ENCODE measurements at places on chromosomes 2 and 18.

DNA sequence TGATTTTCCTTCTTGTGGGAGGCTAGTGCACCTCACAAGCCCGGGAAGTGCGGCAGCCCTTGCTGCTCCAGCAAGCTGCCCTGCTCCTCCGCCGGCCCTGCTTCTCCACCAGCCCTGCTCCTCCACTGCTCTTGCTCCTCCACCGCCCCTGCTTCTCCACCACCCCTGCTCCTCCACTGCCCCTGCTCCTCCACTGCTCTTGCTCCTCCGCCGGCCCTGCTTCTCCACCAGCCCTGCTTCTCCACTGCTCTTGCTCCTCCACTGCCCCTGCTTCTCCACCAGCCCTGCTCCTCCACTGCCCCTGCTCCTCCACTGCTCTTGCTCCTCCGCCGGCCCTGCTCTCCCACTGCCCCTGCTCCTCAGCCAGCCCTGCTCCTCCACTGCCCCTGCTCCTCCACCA, 95.6 kb downstream of the NDUFA10 start:
- H3K4me1 ChIP-seq: peaks cover 31% of the 10 kb centered on the region
- peaks cover 14% of the 10 kb centered on the region for H3K27me3 ChIP-seq
- H3K27ac ChIP-seq: no peak overlapping the region
- H3K4me3 ChIP-seq: no peak overlapping the region

DNA sequence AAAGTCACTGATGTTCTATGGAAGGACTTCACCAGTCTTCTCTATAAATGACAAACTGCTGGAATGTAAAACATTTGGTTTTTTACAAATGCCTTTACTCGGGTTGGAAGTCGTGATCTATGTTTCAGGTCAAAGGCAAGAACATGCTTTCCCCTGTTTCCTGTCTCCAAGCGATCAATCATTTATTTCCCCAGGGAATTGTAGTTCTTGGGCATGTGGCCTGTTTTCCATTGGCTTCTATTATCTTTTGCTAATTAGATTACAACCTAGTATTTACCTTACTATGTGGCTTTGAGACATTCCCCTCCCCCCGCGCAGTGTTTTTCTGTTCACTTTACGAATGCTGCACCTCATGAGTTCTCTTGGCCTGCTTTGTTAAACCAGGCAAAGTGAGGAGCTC, 684.2 kb downstream of the EPHA4 start:
- DNase-seq: no peak
- no peaks in the 10 kb centered on the region for H3K27me3 ChIP-seq
- no peak overlapping the region for H3K27ac ChIP-seq
- no peak overlapping the region for H3K4me3 ChIP-seq
- no peaks in the 10 kb centered on the region for H3K4me1 ChIP-seq
- H3K36me3 ChIP-seq: no peaks in the 10 kb centered on the region

GRCh38 chr2:9543557-9543956, 12.1 kb downstream of the ADAM17 start:
- no peak overlapping the region for H3K4me3 ChIP-seq
- DNase-seq: peak; percentile 27
- no peaks in the 10 kb centered on the region for H3K27me3 ChIP-seq
- H3K4me1 ChIP-seq: peaks cover 38% of the 10 kb centered on the region

- H3K4me1 ChIP-seq: peaks cover 5% of the 10 kb centered on the region
- peaks cover 26% of the 10 kb centered on the region for H3K27me3 ChIP-seq
These were observed 189.6 kb upstream of the SP5 start for GRCh38 chr2:170525566-170525900.

DNA sequence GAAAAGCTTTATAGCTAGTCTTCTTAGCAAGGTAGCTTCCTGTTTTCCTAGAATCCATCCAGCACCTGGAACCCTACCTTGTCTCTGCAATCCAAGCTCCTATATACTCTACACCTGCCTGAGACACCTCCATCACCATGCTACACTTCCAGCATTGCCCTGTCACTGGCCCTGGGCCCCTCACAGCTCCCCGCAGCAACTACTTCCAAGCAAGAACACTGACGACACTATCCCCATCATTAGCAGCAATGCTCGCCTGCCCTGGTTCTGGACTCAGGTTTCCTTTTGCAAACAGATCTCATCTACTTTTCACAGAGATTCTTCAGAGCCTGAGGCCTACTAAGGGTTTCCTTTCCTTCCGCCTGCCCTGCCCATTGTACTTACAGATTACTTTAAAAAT, 121.1 kb downstream of the DTNB start:
- no peak overlapping the region for H3K27ac ChIP-seq
- H3K27me3 ChIP-seq: no peaks in the 10 kb centered on the region
- H3K36me3 ChIP-seq: peaks cover 6% of the 10 kb centered on the region

GRCh38 chr2:231384109-231384435, 11.4 kb upstream of the B3GNT7 start:
- peaks cover 25% of the 10 kb centered on the region for H3K27me3 ChIP-seq
- H3K4me3 ChIP-seq: no peak overlapping the region
- no peak overlapping the region for H3K27ac ChIP-seq
- no peaks in the 10 kb centered on the region for H3K4me1 ChIP-seq
- DNase-seq: no peak
- H3K36me3 ChIP-seq: peaks cover 3% of the 10 kb centered on the region

- no peak for DNase-seq
- peak overlapping the region; percentile 12 for H3K27ac ChIP-seq
- H3K4me1 ChIP-seq: peaks cover 60% of the 10 kb centered on the region
- no peak overlapping the region for H3K4me3 ChIP-seq
- no peaks in the 10 kb centered on the region for H3K27me3 ChIP-seq
These were observed 149.3 kb downstream of the HAUS1 start for GRCh38 chr18:46253498-46253897.

DNA sequence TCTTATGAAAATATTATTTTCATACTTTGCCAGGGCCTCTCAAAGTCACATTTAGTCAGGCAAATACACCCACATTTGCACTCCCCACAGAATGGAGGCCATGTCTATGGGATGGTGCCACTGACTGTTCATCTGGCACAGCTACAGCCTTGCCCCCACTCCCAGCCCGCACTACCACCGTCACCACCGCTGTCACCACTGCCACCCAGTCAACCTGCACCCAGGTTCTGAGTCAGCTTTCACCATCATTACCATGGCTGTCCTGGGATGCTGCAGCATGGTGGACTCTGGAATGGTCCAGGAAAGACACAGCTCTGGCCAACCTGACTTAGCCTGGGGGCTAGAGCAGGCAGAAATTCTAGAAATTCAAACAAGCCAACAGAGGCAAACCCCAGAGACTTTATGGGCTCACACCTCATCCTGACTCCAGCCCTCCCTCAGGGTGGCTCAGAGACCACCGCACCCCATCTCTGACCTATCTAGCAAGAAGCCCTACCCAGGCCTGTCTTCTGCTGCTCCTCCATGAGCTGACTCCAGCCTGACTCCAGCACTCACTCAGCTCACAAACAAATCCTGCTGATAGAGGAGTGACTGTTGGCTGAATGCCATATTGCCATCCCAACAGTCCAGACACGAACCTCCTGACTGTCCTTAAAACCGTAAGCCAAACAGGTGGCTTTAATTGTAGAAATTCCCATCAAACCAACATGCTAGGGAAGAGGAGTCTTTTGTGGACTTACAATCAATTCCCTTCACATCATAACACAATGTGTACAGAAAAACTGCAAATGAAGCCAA, 28.0 kb downstream of the DNER start:
- H3K27ac ChIP-seq: no peak overlapping the region
- no peak overlapping the region for H3K4me3 ChIP-seq
- H3K36me3 ChIP-seq: no peaks in the 10 kb centered on the region
- DNase-seq: no peak
- H3K27me3 ChIP-seq: peaks cover 22% of the 10 kb centered on the region
- H3K4me1 ChIP-seq: no peaks in the 10 kb centered on the region

- H3K4me3 ChIP-seq: no peak overlapping the region
- H3K36me3 ChIP-seq: no peaks in the 10 kb centered on the region
- H3K27me3 ChIP-seq: peaks cover 11% of the 10 kb centered on the region
- H3K27ac ChIP-seq: no peak overlapping the region
These were observed 15.7 kb downstream of the GPR35 start for GRCh38 chr2:240640939-240641338.

DNA sequence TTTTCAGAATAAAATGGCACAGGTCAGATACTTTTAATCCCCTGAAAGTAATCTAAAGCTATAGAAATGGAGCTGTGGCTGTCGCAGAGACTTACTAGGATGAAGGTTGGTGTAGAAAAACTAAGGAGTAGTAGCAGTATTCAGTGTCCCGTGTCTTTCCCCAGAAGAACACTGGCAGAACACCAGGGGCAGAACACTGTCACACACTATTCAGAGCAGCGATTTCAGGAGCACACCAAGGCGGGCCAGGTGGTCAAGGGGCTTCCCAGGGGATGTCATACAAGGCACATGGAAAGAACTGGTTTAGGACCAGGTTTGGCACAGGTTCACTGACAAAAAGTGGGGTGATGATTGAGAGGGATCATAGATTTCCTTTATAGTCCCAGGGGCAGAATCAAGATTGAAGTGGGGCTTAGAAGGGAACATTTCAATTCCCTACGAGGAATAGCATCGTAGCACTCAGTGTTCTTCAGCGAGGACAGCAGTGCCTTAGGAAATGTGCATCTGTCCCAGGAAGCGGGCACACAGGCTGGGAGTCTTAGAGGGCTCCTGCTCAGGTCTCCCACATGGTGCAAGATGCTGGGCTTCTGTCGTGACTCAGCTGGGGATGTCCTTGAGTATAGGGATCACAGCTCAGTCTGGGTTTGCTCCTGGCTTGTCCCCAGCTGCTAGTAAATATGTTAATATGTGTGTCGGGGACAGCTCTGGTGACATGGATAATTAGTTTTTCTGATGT, 22.6 kb downstream of the BCL2L11 start:
- H3K27ac ChIP-seq: no peak overlapping the region
- H3K27me3 ChIP-seq: no peaks in the 10 kb centered on the region
- H3K4me1 ChIP-seq: peaks cover 14% of the 10 kb centered on the region
- no peak for DNase-seq
- H3K4me3 ChIP-seq: no peak overlapping the region
- peaks cover 30% of the 10 kb centered on the region for H3K36me3 ChIP-seq

- peaks cover 14% of the 10 kb centered on the region for H3K36me3 ChIP-seq
- H3K27ac ChIP-seq: no peak overlapping the region
- H3K27me3 ChIP-seq: peaks cover 67% of the 10 kb centered on the region
These were observed 9.3 kb downstream of the OTX1 start for GRCh38 chr2:63059793-63060471.

DNA sequence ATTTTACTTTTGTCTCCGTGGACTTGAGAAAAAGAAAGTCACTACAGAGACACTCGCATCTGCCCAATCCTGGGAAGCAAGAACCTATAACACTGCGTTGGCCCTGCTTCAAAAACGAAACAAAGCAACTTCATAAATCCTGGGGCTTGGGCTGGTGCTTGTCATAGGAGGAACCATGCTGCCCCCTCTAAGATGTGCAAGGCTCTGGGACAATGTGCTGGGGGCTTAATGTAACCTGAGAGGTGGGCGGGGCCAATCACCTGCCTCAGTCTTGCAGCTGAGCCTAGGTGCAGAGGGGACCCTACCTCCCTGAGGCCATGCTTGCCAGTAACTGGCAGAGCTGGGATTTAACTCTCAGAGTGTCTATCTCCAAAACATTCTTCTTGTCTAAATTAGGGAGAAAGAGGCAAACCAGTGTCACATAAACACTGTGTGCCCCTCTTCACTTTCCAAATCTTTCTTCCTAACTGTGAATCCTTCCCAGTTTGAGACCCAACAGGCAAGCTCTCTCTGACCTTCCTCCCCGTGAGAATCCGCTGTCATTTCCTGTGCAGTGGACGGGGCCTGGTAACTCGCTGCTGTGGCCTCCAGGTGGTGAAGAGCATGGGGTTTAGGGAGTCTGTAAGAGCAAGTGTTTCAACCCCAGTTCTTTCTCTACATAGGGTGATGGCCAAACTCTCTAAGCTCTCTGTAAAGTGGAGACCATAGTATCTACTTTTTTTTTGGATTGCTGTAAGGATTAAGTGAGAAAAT, 115.1 kb downstream of the ACKR3 start:
- H3K27me3 ChIP-seq: peaks cover 20% of the 10 kb centered on the region
- no peaks in the 10 kb centered on the region for H3K36me3 ChIP-seq
- H3K4me3 ChIP-seq: no peak overlapping the region
- DNase-seq: no peak
- no peak overlapping the region for H3K27ac ChIP-seq

- no peak overlapping the region for H3K4me3 ChIP-seq
- H3K27ac ChIP-seq: no peak overlapping the region
- H3K4me1 ChIP-seq: peaks cover 17% of the 10 kb centered on the region
- peaks cover 24% of the 10 kb centered on the region for H3K36me3 ChIP-seq
- DNase-seq: no peak
- no peaks in the 10 kb centered on the region for H3K27me3 ChIP-seq
These were observed 89.7 kb downstream of the BABAM2 start for GRCh38 chr2:27980242-27980641.

GRCh38 chr2:225379856-225380255, 19.7 kb upstream of the NYAP2 start:
- H3K27me3 ChIP-seq: no peaks in the 10 kb centered on the region
- H3K4me1 ChIP-seq: no peaks in the 10 kb centered on the region
- DNase-seq: no peak
- H3K36me3 ChIP-seq: no peaks in the 10 kb centered on the region

DNA sequence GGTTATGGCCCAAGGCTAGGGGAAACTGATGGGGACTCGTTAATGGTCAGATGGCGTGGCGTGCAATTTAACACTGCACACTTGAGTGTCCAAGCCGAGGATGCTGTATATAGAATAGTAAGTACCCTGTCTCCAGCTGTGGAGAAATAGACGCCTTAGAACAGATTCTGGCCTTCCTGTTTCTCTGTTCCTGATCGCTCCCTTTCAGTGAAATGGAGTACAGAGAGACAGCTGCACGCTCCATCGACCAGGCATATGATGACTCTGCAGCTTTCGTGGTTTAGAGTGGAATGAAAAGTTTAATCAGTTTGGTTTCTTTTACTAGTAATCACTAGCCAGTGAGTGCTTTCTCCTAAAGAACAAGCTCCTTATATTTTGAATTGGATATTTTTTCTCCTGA, 213.4 kb downstream of the NEDD4L start:
- H3K27ac ChIP-seq: no peak overlapping the region
- no peaks in the 10 kb centered on the region for H3K27me3 ChIP-seq
- H3K4me3 ChIP-seq: no peak overlapping the region
- DNase-seq: no peak

- peak overlapping the region; percentile 69 for H3K27ac ChIP-seq
- H3K4me1 ChIP-seq: peaks cover 30% of the 10 kb centered on the region
These were observed 76.8 kb downstream of the POLR1A start for GRCh38 chr2:86028766-86029381.

DNA sequence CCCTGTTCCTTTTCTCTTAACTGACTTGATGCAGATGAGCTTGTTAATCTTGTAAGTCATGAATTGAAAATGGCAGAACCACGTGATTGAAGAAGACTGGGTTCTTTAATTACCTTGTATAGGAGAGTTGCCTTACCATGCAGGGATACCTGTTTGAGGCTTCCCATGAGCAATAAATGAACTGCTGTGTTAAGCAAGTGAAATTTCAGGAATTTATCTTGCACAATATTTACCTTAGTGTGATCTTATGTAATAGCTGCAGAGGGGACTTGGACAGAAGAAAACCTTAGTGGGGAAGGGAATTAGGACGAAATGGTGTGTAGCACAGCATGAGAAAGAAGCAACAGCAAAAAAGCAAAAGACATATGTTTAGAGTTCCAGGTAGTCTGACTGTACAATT, 384.0 kb upstream of the TMEFF2 start:
- H3K27ac ChIP-seq: no peak overlapping the region
- H3K4me3 ChIP-seq: no peak overlapping the region
- no peaks in the 10 kb centered on the region for H3K36me3 ChIP-seq
- no peak for DNase-seq

Measured in activated naive CD4-positive, alpha-beta T cell treated with anti-CD3 and anti-CD28 coated beads, Interleukin-2, amount 10 ng/mL, durations not matched to agents 7 days and 5 days (primary cell).